ENCODE measurements at places on chromosomes 5 and 9. TPM values are rescaled to one million over a fixed set of nuclear protein-coding genes. Genes with fewer than 3 reads are reported as not detected.

The ORM2 gene
- polyA plus RNA-seq = not detected

The NDST1 gene
- polyA plus RNA-seq = 49.4 TPM

The BHMT2 gene
- 4.5 TPM for polyA plus RNA-seq

The GTF3C4 gene
- 12.7 TPM for polyA plus RNA-seq

The HTR1A gene
- not detected for polyA plus RNA-seq

The MRPL36 gene
- 31.9 TPM for polyA plus RNA-seq

The PSMD5 gene
- 26.8 TPM for polyA plus RNA-seq

Data from muscle of back (tissue), 13 donors.